ENCODE measurements at places on chromosomes 5 and 9.

- no peak for DNase-seq
These were observed 94.2 kb downstream of the AGTPBP1 start for GRCh38 chr9:85647571-85647970.

DNA sequence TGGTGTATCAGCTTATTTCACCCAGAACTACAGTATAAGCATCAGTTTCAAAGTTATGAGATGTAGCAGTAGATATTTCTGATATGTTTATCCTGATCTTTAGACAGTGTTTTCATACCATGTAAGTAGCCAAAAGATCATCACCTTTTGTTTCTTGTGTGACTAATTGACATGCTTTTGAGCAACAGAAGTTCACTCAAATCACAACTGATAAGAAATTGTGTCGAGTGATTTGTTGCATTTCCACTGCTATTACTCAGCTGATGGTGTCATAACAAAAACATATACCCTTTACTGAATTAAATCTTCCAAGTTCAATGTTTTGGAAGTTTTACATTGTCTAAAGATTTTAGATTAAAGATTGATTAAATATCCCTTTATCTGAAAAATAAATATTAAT, 324.5 kb downstream of the TUSC1 start:
- no peak for DNase-seq

DNA sequence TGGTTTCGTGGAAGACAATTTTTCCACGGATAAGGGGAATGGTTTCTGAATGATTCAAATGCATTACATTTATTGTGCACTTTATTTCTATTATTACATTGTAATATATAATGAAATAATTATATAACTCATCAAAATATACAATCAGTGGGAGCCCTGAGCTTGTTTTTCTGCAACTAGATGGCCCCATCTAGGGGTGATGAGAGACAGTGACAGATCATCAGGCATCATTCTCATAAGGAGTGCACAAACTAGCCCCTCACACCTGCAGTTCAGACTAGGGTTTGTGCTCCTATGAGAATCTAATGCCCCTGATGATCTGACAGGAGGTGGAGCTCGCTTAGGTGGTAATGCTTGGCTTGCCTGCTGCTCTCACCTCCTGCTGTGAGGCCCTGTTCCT, 6.4 kb downstream of the ISCA1 start:
- no peak for DNase-seq

DNA sequence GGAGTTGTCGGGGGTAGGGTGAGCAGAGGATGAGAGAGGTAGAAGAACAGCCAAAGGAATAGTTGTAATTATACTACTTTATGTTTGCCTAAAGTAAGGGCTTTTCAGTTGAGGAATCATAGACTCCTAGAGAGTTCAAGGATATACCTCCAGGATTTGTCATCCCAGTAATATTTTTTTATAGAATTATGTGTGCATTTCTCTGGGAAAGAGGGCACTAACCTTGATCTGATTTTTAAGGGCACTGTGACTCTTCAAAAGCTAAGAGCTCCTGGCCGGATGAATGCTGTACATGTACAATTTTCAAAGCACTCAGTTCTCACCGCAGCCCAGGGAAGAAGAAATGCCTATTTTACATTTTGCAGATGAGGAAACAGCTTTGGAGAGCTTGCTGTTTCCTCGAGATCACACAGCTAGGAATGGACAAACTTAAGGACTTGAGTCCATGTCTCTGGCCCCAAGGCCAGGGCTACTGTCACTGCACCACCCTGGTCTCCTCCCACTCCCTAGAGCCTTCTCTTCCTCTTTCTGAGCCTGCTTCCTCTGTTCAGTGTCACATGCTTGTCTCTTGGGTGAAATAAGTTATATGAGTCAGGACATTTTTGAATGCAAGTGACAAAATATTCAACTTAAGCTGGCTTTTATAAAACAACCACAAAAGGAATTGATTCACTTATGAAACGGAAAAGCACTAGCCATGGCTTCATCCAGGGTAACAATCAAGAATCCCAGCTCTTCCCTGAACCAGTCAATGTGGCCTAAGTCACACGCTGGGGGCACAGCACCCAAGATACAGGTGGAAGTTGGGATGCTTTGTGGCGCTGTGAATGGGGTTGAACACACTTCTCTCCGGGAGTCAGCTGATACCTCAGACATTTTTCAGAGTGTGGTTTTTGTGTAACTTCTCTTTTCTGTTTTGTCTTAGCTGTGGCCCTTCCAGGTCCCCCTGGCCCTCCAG, 45.7 kb upstream of the TGFBR1 start:
- DNase-seq: no peak
